Cardiac fibroblast (primary cell): ENCODE measurements at places on chromosomes 16 and 17.

DNA sequence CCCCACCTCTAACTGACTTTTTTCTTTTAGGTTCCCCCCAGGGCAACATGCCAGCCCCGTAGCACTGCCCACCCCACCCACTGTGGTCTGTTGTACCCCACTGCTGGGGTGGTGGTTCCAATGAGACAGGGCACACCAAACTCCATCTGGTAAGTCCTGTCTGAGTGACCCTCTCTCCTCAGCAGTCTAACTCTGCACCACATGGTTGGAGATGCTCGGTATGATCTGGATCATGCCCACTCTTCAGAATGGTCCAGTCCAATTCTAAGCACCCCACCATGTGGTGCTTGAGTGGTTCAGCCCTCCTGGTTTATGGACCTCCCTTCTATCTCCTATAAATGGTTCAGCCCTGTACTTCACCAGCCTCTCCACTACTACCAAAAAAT lies 5.9 kb downstream of the KDM6B start:
- DNase-seq, result peak; percentile 60

DNA sequence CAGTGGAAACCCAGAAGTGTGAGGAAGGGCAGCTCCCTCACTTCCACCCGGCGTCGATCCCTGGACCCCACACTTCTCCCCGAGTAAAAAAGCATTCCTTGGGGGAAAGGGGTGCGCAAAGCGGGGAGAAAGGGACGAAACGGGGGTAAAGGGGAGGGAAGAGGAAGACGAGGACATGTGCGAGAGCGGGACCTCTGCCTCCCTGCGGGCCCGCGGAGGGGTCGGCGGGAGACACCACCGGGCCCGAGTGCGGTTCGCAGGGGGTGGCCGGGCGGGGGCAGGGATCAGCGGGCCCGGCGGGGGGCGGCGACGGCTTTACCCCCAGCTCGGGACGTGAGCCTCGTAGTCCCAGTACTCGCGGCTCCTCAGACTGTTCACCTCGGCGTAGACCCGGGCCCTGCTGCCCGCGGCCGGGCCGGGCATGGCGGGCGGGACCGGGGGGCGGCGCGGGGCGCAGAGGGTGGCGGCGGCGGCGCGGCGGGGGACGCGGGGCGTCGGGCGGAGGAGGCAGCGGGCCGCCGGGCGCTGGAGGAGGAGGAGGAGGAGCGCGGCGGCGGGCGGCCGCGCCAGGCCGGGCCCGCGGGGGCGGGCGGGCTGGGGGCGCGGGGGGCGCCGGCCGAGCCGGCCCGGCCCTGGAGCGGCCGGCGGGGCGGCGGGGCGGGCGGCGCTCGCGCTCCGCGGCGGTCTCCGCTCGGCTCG lies 443 bp downstream of the CSNK2A2 start:
- DNase-seq, result no peak

DNA sequence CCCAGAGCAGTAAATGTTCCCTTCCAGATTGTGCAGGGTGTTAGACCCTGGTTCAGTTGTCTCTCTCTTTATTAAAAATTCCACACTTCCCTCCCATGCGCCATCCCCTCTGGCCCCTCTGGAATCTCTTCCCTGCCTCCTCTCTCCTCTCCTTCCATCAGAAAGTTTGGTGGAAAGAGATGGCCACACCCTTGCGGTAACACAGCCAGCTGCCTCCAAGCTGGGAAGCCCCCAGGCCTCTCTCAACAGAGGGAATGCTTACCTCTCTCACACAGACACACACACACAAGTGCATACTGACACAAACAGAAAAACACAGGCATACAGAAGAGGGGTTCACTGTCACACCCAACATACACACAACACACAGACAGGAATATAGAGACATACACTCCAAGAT lies 220.5 kb downstream of the C16orf78 start:
- DNase-seq, result no peak

- no peak for DNase-seq
Observed at GRCh38 chr16:46591257-46591656, 29.9 kb downstream of the SHCBP1 start.

DNA sequence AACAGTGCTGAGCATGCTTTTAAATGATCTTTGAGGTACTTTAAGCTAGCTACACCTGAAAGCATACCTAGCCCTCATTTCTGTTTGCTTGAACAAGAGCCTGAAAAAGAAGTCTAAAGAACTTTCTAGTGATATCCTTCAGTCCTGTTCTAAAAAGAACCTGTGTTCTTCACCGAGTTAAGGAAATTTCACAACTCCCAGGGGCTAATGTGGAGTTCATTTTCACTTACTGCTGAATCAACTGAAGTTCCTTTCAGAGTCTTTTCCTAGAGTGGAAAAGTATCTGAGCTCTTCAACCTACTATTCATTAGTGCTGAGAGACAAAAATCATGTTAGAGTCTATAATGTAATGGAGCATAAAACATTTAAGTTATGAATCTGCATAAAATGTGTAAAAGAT lies 66.9 kb downstream of the CHD9 start:
- peak; percentile 48 for DNase-seq

GRCh38 chr16:29990883-29991570 lies 4.4 kb downstream of the HIRIP3 start:
- no peak for DNase-seq

DNA sequence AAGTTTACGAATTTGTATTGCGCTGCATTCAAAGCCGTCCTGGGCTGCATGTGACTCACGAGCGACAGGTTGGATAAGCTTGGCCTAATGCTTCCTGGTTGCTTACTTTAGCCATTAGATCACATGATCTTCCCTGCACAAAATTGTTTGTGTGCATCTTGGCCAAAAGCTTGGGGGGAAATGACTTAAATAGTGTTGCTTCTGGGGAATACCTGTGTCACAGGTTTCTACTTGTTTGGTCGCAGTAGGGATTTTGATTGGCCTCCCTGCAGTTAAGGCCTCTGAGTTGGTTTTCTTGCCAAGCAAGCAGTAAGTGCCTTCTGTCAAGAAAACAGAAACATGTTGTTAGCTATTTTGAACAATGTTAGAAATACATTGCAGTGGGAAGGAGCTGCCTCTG lies 39.6 kb upstream of the DUSP14 start:
- DNase-seq, result no peak
